Caco-2 (cell line): ENCODE measurements at places on chromosomes 13 and 19.

DNA sequence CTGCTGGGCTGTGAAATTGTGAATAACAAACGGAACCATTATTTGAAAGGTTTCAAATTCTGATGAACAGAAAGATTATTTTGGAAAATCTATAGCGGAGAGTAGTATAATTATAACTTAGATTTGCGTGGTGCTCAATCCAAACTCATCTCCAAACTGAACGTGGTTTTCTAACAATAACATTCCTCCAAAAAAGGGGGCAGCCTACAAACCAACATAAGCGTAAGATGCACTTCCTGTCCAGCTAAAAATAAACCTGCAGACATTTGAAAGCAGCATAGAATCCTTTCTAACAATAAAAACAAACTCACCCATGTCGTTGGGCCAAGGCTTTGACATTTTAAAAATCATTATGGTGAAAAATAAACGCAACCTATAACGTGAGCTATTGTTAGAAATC lies 178.4 kb downstream of the COL4A1 start:
- no peak for DNase-seq

GRCh38 chr13:27704681-27705080 lies 83.0 kb downstream of the POLR1D start:
- no peak for DNase-seq

- no peak for DNase-seq
These were observed 47.4 kb upstream of the PCDH20 start for GRCh38 chr13:61463024-61463423.

GRCh38 chr19:23116802-23117571 lies at the start of gene ZNF730:
TSS of gene ZNF730 (plus strand) at chr19:23117025. CDS start at chr19:23117174, 149 bp downstream.
- DNase-seq = no peak

GRCh38 chr19:13097463-13098258 lies 5.0 kb downstream of the LYL1 start:
- no peak for DNase-seq

DNA sequence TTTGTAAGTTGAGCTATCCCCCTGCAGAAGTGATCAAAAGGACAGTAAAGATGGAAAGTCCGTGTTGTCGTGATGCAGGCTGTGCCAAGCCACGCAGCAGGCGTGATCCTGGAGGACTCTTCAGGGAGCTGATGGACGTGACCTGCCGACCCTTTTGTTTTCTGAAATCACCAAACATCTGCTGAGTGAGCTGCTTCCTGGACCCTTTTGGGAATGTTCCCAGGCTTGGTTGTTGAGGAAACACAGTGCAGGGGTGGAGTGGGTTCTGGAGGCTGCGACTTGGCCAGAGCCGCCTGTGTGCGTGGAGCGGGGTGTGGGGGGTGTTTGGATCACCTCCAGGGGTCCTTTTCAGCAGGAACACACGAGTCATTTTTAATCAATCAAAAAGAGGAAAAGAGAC lies 15.4 kb upstream of the CPAMD8 start:
- DNase-seq = no peak

DNA sequence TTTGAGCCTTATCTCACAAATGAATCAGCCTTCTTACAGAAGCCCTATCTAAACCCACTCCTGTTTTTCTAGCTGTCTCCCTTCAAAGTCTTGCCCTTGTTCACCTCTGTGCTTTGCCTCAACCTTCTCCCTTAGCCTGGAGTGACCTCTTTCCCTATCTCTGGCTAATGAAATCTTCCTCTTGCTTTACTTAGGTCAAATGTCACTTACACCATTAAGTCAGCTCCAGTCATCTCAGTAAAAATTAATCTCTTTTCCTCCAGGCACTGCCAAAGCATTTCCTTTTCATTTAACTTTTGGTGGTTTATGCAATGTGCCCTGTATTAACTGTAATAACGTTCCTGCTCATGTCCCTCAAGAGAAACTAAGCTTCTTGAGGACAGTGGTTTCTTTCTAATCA lies 596.5 kb upstream of the MIR17HG start:
- DNase-seq = no peak
